ENCODE measurements at places on chromosomes 1 and 21. TPM values are rescaled to one million over a fixed set of nuclear protein-coding genes. Genes with fewer than 3 reads are reported as not detected.

BCAN gene
- total RNA-seq, result not detected

MFAP2 gene
- total RNA-seq, result not detected

AMIGO1 gene
- total RNA-seq, result 16.9 TPM

RSPH1 gene
- total RNA-seq, result 0.38 TPM

S100A2 gene
- not detected for total RNA-seq

ZMYM4 gene
- total RNA-seq, result 37.0 TPM

S100A8 gene
- total RNA-seq, result 23.8 TPM

SETDB1 gene
- 40.4 TPM for total RNA-seq

PADI3 gene
- not detected for total RNA-seq

REN gene
- not detected for total RNA-seq

SNAPIN gene
- 7.3 TPM for total RNA-seq

RAP1GAP gene
- 0.20 TPM for total RNA-seq

TRABD2B gene
- total RNA-seq, result not detected

PM20D1 gene
- total RNA-seq, result 1.4 TPM
